HEK293T (cell line): ENCODE measurements at places on chromosomes 5 and 9.
A peak's percentile ranks its signal among the peaks of the same experiment; 100 is the strongest.

GRCh38 chr5:1175015-1175414, 26.4 kb upstream of the SLC6A19 start:
- DNase-seq, result no peak

DNA sequence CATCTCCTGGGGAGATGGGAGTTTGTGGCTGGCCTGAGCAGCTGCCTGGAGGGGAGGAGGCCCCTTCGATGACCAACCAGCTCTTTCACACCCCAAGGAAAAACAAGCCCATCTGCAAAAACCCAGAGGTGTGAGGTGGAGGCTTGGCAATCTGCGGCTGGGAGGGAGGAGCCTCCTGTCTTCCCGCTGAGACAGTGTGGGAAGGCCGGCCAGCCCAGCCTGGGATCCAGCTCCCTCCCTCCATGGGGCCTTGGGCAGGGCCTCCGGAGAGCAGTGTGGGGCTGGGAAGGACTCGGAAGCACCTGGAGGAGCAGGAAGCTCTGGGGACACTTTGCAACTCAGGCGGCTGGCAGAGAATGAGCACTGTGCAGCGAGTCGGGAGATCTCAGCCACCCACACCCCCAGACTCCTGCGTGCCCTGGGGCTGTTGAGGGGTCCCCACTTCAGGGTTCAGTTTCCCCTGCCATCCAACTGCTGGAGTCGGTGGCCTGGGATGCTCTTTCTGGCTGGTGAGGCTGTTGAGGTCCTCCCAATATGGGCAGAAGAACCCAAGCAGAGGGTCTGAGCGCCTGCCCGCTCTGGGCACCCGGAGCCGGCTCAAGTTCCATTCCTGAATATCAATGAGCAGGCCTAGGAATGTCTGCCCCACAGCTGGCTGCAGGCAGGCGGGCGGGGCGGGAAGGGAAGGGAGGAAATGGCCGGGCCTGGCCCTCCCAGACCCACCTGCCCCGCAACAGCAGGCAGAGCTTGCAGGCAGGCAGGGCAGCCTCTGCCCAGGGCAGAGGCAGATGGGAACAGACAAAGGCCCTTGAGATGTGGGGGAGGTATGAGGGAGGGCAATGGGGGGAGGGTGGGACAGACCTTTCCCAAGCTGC, 101.1 kb downstream of the FGF18 start:
- peak; percentile 32 for DNase-seq

GRCh38 chr5:169521366-169521983, 62.1 kb upstream of the SPDL1 start:
- no peak for DNase-seq

- no peak for DNase-seq
These were observed 48.5 kb downstream of the ICE1 start for GRCh38 chr5:5470933-5471332.

GRCh38 chr5:136035837-136036236, 7.0 kb downstream of the TGFBI start:
- no peak for DNase-seq

- DNase-seq, result no peak
These were observed 118.7 kb downstream of the GAS1 start for GRCh38 chr9:86828631-86829030.

DNA sequence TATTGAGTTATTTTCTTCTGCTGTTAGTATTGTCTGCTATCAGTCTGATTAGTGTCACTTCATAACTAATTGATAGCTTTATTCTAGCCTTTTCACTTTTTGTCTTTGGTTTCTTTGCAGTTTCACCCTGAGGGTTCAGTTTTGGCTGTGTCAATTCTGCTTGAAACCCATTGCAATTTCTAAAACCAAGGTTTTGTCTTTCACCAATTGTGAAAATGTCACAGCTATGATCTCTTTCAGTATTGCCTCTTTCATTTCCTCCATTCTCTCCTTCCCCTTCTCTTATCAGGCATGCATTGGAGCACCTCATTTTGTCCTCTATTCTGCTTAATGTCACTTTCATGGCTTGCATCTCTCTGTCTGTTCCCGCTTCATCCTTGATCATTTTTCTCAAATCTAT, 248.1 kb downstream of the YTHDC2 start:
- DNase-seq, result no peak

DNA sequence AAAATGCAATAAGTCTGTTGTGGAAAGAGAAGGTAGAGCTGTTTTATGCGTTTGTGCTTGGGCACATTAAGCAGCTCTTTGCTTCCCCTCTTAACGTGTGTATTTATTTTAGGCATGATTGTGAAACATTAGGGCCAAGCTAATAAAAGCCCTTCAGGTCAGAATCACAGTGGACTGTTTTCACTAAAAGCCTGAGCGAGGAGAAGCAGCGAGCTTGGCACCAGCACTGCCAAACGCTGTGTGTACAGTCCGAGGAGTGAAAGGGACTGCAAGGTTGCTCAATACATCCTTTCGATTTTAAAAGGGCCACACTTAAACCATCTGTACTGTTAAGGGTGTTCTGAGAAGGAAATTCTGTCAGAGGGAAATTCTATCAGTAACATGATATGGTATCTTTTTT, 107.2 kb upstream of the CKMT2 start:
- no peak for DNase-seq

DNA sequence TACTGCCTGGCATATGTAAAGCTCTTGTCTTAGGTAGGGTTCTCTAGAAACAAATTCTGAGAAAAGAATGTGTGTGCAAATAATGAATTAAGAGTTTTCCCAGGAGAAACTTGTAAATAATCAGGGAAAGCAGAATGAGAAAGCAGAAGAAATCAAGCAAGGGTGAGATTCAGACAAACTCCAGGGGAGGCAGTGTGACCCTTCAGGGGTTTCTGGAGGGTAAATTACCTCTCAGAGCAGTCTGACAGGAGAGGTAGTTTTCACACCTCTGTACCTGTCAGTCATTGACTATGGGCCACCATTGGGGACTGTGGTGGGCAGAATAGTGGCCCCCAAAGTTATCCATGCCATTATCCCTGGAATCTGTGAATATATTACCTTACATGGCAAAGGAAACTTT, 124.6 kb downstream of the KCTD16 start:
- DNase-seq, result no peak

GRCh38 chr5:8861764-8862163, 684.1 kb downstream of the SEMA5A start:
- DNase-seq, result no peak

DNA sequence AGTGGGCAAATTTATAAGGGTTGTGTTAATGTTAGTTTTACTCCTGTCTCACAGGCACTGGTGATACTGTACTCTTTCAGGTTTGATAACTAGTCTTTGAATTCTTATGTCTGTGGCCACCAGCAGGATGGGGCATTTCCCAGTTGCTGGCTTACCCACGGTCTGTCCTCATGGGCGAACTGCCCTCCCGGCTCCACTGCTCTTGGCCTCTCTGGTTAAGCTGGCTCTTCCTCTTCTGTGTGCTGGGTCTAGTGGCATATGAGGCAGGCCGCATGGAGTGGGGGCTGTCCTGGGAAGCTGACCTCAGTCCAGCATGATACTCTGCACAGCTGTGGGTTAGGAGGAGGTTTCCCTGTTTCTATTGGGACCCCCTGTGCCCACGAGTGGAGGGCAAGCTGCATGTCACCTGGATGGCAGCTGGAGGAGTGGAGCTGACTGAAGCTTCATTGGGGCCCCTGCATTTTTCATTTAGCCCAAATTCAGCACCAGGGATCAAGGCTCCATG, 19.5 kb downstream of the PHF2 start:
- DNase-seq, result no peak

DNA sequence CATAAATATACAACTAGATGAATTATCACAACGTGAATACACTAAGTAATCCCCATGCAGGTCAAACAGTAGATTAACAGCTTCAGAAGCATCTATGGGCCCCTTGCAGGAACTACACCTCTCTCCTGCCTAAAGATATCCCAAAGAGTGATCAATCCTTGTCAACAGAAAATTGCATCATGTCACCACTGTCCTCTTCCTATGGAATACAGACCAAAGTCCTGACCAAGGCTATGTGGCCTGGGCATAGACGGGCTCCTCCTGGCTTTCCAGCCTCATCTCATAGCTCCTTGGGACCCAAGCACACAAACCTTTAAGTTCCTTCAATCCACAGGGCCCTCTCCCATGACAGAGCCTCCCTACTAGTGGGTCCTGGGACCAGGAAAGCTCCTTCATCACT, 25.3 kb downstream of the NIPAL4 start:
- no peak for DNase-seq

DNA sequence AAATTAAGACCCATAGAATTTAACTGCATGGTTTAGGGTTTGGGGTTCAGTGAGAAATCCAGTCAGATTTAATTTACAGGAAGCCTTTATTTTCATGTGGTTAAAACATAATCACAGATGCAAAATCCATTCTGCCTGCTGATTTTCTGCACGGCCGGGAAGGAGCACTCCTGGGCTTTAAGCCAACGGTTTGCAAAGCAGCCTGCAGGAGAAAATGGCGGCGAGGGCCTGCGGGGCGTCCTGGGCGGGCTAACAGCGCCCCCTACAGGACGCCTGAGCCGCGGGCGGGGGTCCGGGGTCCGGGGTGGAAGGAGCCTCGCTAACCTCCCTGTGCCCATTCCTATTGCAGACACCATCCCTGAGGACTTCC, 47.6 kb downstream of the THBS4 start:
- peak; percentile 74 for DNase-seq

- DNase-seq, result no peak
These were observed 558.5 kb upstream of the PTGER4 start for GRCh38 chr5:40121236-40121635.

DNA sequence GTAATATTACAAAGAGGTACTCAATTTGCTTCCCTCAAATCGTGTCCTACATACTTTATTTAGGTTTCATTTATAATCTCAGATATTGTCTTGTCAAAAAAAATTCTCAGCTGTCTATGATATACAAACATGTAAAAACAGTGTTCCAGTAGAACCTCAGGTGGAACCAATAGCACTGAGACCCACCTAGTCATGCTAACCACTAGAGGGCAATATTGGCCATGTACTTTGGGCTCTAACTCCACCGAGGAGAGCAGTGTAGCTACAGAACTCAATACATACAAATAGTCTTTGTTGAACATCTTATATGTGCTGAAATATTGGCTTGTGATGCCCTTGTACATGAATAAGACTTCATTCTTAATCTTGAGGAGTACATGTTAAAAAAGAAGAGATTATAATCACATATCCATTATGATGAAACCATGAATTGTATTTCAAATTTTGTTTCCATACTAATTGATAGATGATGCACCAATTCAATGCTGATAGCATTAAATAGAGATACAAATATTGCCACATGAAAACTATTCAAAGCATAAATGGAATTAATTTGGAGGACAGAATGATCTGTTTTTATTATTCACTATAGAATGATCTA, 71.2 kb upstream of the CNTLN start:
- DNase-seq, result peak; percentile 43

DNA sequence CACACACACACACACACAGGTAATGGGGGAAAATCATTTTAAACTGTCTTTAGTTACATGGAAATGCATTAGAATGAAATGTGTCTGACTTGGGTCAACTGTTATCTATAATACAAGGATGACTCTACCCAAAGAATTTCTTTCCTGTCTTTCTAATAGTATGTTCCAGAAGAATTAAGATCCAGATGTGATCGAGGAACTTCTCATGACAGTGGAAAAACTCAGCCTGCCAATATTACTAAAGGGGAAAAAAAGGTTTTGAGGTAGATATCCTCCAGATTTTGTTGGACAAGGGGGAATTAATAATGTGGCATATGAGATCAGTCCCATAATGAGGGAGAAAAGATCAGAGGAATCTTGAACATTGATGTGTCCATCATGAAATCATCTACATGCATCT, 190.6 kb upstream of the MAP3K1 start:
- DNase-seq, result no peak

DNA sequence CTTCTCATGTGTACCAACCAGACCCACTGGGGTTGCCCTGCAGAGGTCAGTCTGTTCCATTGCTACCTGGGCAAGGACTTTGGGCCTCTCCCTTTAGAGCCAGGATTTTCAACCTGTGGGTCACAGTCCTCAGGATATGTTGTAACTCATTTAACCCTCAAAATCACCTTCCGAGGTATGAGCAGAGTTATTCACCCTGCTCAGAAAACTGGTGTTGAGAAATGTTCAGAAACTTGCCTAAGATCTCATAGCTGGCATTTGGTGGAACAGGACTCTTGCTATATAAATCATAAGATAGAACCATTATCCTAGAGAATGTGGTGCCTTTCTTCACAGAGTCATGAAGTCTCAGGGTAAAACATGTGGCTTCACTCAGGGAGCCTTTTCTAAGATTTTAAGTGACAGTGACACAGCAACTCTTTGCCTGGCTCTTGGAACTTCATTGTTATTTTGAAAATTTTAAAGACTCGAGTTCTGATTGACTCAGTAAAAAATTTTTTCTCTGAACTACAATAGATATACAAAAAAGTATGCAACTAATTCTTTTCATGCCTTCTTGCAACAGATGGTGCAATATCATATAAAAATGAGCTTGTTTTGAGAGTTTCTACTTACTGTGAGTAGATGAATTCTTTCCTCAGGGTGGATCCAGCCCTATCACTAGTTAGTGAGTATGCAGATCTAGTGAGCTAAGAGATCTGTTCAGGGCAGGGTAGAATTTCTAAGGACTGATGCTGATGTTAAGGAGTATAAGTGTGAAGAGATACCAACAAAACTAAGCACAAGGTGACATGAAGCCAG, 29.5 kb downstream of the CAST start:
- no peak for DNase-seq

DNA sequence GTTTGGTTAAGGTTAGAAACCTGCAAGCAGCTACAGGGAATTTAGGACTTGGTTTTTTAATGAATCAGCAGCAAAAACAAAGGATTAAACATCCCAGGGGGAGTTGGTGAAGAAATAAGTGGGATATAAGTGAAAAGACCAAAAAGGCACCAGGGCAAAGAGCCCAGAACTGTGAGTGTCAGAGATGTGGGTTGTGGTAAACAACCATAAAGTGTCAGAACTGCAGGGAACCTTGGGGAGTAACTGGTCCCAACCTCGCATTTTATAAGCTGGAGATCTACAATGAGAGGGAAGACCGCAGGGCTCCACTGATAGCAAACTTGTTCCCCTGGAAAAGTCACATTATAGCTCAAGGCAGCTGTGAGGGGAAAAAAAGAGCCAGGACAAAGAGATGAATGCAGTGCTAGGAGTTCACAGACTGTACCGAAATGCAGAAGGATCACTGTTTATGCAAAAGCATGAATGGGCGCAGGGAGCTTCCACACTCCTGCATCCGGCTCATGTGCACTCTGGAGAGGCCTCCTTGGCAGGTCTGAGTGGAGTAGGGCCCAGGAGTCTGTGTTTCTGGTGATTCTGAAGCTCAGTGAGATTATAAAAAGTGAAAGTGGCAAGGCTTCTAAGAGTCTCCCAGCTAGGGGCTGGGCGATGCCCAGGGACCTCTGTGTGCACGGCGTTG, 156.3 kb downstream of the GOLPH3 start:
- no peak for DNase-seq

- no peak for DNase-seq
These were observed 4.8 kb downstream of the IL9 start for GRCh38 chr5:135890867-135891266.
